ENCODE measurements at places on chromosomes 12 and 14.

DNA sequence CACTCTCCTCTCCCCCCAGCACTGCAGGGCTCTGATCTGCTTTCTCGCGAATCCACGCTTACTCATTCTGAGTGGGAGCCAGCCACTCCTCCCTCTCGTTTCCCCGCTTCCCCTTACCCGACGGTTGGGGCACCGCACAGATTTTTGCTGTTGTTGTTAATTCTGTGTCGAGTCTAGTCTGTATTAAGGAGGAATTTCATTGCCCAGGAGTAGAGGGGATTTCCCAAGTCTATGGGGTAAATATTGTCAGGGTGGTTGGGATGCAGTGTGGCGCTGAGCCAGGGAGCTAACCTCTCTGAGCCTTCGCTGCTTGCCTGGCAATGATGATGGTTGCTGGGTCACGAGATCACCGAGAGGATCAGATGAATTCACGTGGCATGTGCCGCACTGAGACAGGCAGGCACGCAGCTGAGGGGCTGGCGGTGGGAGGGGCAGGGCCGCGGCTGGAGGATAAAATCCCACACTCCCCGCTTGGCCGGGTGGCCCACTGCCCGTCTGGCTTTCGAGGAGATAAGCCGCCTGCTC, 18.5 kb downstream of the NCOR2 start:
- peak; percentile 92 for DNase-seq

DNA sequence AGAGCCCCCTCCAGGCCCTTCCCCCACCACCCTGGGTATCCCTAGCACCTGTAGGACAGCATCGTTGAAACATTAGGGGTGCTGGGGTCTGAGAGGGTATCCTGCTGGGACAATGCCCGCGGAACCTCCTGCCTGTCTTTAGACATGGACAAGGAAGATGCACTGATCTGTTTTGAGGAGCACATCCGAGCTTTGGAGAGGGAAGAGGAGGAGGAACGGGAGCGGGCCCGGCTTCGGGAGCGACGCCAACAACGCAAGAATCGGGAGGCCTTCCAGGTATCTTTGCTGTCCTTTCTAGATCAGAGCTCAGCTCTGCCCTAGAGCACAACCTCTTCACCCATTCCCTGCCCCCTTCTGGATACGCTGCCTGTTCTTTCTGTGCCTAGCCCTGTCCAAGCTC, 13.2 kb downstream of the PRPF40B start:
- no peak for DNase-seq

DNA sequence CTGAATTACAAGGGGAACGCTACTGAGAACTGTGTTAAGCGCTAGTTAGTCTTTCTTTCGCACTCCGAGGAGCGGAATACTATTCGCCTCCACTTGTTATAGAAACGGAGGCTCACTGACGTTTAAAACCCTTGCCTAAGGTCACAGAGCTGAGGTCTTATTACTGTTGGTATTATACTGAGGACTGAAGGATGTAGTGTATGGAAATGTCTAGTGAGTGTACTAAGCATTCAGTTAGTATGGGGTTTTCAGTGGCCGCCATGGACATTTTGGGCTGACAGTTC, 826 bp downstream of the ACADS start:
- DNase-seq = no peak

GRCh38 chr12:59191372-59191771, 271.1 kb upstream of the LRIG3 start:
- DNase-seq = no peak

Measured in BE2C (cell line).